ENCODE measurements at places on chromosomes 1 and 21. TPM values are rescaled to one million over a fixed set of nuclear protein-coding genes. Genes with fewer than 3 reads are reported as not detected.

- H3K4me3 ChIP-seq, result peak overlapping the region; percentile 95
- no peaks in the 10 kb centered on the region for H3K27me3 ChIP-seq
- peak; percentile 59 for DNase-seq
- peaks cover 17% of the 10 kb centered on the region for H3K36me3 ChIP-seq
- H3K4me1 ChIP-seq, result peaks cover 8% of the 10 kb centered on the region
Observed at GRCh38 chr1:205748403-205749233, 1.4 kb downstream of the NUCKS1 start.

DNA sequence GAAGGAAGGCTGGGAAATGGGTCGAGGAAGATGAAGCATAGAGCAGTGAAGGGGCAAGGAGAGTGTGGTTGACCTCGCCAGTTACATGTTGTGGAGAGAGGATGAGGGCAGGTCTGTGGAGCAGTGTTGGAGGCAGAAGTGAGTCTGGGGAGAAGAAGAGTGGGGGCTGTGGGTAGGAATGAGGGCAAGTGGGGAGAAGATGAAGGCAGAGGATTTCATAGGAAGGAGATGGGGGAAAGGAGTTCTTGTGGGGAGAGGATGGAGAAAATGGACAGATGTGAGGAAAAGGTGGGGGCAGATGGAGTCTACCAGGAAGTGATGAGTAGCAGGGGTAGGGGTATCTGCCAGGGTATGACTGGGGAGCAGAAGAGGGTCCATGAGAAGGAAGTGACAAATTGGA lies 3.6 kb downstream of the ARMH1 start:
- no peak overlapping the region for H3K4me3 ChIP-seq
- no peaks in the 10 kb centered on the region for H3K36me3 ChIP-seq
- H3K27ac ChIP-seq, result no peak overlapping the region
- H3K4me1 ChIP-seq, result peaks cover 19% of the 10 kb centered on the region
- no peaks in the 10 kb centered on the region for H3K27me3 ChIP-seq

GRCh38 chr1:119075614-119076013 lies 64.8 kb downstream of the WARS2 start:
- no peak overlapping the region for H3K27ac ChIP-seq
- H3K4me3 ChIP-seq, result no peak overlapping the region
- H3K36me3 ChIP-seq, result no peaks in the 10 kb centered on the region
- H3K27me3 ChIP-seq, result no peaks in the 10 kb centered on the region
- DNase-seq, result no peak
- no peaks in the 10 kb centered on the region for H3K4me1 ChIP-seq

Gene STIL
- total RNA-seq, result 17.7 TPM

Gene CYYR1
- total RNA-seq, result 3.5 TPM

Gene NDUFV3
- total RNA-seq, result 19.8 TPM

Data from thymus (tissue), 14 donors.